ENCODE measurements at places on chromosomes 2 and 18. TPM values are rescaled to one million over a fixed set of nuclear protein-coding genes. Genes with fewer than 3 reads are reported as not detected.
A peak's percentile ranks its signal among the peaks of the same experiment; 100 is the strongest.

Gene BBS5
- 9.5 TPM for total RNA-seq

Gene IL1RN
- not detected for total RNA-seq

Gene PROKR1
- total RNA-seq, result 1.1 TPM

Gene PCARE
- under 0.01 TPM for total RNA-seq

GRCh38 chr18:73923866-73924265 lies 223.8 kb downstream of the FBXO15 start:
- DNase-seq, result no peak

DNA sequence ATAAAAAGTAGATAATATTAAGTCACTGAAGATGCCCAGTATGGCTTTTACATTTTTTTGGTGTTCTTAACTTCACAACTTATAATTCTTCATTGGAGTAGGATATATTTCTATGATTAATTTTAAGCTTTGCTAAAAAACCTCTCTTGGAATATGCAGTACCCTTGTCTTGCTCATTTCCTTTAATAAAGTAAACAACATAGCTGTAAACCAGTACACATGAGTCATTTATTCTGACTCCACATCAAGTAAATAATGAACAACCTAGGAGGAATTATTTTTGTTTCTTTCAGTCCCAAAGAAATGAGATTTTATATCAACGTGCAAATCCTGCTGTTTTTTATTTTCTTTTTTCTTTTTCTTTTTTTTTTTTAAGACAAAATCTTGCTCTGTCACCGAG lies 869.1 kb downstream of the CNTNAP5 start:
- DNase-seq, result no peak

GRCh38 chr2:173264603-173265366 lies 89.9 kb upstream of the CDCA7 start:
- DNase-seq, result no peak

DNA sequence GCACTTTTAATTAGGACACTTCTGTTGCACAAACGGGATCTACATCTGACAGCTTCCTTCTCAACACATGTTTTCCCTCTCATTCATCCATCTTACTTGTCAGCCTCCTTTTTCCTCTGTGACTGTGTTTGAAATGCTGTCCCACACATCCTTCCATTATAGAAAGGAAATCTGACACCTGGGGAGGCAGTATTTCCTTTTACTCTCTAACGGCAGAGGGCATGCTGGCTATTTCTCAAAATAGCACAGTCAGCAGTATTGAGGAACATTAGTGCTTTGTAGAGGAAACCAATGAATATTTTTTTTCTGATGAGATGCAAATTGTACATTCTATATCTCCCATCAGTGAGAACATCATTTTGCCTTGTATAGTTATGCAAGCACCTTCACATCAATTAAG lies 668.7 kb downstream of the SLC4A3 start:
- DNase-seq, result no peak

DNA sequence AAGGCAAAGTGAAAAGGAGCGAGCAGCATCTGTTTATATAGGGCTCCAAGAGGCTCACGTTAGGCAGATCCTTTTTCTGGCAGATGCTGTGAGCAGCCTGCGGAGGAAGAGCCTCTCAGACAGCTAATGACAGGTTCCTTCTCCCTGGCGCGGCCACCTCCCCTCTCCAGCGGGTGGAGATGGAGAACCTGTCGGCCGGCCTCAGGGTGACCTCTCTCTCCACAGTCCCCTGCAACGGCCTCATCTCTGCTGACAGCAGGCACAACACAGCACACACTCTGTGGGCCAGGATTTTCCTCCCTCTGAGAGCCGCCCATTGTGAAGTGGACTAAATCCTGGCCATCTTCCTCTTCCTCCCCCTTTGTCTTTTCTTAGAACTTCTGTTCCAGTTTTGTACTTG lies 119.8 kb downstream of the PRKCE start:
- DNase-seq, result peak; percentile 90

- no peak for DNase-seq
Measured at GRCh38 chr2:50396298-50396631, 635.7 kb downstream of the NRXN1 start.

GRCh38 chr2:120237491-120237902 lies 14.3 kb upstream of the TMEM185B start:
- DNase-seq, result no peak

All from sigmoid colon (tissue), 7 donors.